ENCODE measurements at places on chromosomes 3 and 15. TPM values are rescaled to one million over a fixed set of nuclear protein-coding genes. Genes with fewer than 3 reads are reported as not detected.
A peak's percentile ranks its signal among the peaks of the same experiment; 100 is the strongest.

Gene CTXND1
- total RNA-seq, result not detected

- DNase-seq, result no peak
Observed at GRCh38 chr3:123817413-123817812, 66.7 kb downstream of the MYLK start.

Gene ALDH1A2
- 18.9 TPM for total RNA-seq

- DNase-seq, result no peak
Observed at GRCh38 chr3:71541313-71541712, 42.2 kb downstream of the FOXP1 start.

GRCh38 chr3:41690766-41691563 is 270.9 kb downstream of the ULK4 start:
- peak; percentile 31 for DNase-seq

Gene FMN1
- 1.4 TPM for total RNA-seq

- DNase-seq, result no peak
Observed at GRCh38 chr3:177624528-177625495, 427.5 kb upstream of the TBL1XR1 start.

- DNase-seq, result no peak
Observed at GRCh38 chr3:73409138-73409763, 215.5 kb downstream of the PDZRN3 start.

Gene GLT8D1
- total RNA-seq, result 82.8 TPM

- DNase-seq, result peak; percentile 78
Observed at GRCh38 chr15:35000511-35000910, 12.4 kb upstream of the ZNF770 start.

Gene DPPA4
- not detected for total RNA-seq

Gene FETUB
- not detected for total RNA-seq

DNA sequence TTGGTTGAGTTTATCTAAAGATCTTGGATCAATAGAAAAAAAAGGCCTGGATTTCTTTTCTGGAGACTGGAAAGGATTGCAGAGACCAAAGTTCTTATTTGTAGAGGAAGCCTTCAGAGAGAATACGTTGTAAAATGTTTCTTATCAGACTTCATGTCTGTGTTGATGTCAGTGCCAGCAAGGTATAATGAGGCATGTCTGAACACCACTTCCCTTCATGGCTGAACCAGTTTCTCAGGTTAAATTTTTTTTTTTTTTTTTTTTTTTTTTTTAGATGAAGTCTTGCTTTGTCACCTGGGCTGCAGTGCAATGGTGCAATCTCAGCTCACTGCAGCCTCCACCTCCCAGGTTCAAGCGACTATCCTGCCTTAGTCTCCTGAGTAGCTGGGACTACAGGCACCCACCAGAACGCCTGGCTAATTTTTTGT is 17.8 kb upstream of the ZNF774 start:
- DNase-seq, result no peak

GRCh38 chr3:79111375-79112052 is 656.3 kb downstream of the ROBO1 start:
- DNase-seq, result no peak

- no peak for DNase-seq
Observed at GRCh38 chr3:160806094-160806493, 50.1 kb downstream of the PPM1L start.

Data from Caki2 (cell line).